ENCODE measurements at places on chromosomes 1 and 21. TPM values are rescaled to one million over a fixed set of nuclear protein-coding genes. Genes with fewer than 3 reads are reported as not detected.

DNA sequence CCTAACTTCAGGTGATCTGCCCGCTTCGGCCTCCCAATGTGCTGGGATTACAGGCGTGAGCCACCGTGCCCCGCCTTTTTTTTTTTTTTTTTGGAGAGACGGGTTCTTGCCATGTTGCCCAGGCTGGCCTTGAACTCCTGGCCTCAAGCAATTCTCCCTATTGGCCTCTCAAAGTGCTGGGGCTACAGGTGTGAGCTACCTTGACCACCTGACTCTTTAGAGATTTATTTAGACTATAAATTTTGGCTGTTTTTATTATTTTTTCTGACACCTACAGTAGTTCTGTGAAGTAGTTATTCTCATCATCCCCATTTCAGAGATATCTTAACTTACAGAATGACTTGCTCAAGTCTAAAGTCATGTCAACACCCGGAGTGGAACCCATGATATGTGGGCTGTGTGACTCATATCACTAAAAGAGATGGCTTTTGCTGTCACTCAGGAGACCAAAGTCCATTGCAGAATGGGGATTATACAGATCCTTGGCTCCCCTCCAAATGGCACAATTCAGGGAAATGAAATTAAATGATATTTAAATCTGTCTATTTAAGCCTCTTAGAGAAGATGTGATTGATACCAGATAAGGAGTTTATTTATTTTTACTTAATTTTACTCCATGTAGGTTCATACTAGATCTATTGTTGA lies 93.2 kb downstream of the CTH start:
- DNase-seq = no peak
- H3K4me3 ChIP-seq = no peak overlapping the region
- H3K36me3 ChIP-seq = no peaks in the 10 kb centered on the region
- H3K4me1 ChIP-seq = peaks cover 10% of the 10 kb centered on the region

- H3K4me1 ChIP-seq = peaks cover 7% of the 10 kb centered on the region
- no peak overlapping the region for H3K27ac ChIP-seq
- no peaks in the 10 kb centered on the region for H3K36me3 ChIP-seq
- no peak for DNase-seq
Measured at GRCh38 chr1:912740-913301, 10.9 kb upstream of the SAMD11 start.

GRCh38 chr1:9822490-9822889 lies 1.3 kb downstream of the CLSTN1 start:
- peaks cover 40% of the 10 kb centered on the region for H3K4me1 ChIP-seq
- DNase-seq = no peak
- H3K27ac ChIP-seq = peak overlapping the region; percentile 84
- peak overlapping the region; percentile 97 for H3K4me3 ChIP-seq
- peaks cover 6% of the 10 kb centered on the region for H3K36me3 ChIP-seq

GRCh38 chr1:9733160-9733789 lies 81.7 kb downstream of the PIK3CD start:
- no peak overlapping the region for H3K4me3 ChIP-seq
- peak overlapping the region; percentile 55 for H3K27ac ChIP-seq
- H3K36me3 ChIP-seq = peaks cover 48% of the 10 kb centered on the region
- no peaks in the 10 kb centered on the region for H3K27me3 ChIP-seq
- H3K4me1 ChIP-seq = peaks cover 46% of the 10 kb centered on the region
- DNase-seq = no peak

Gene RIPPLY3
- 0.10 TPM for total RNA-seq

All from activated T-helper 1 cell treated with anti-CD3 and anti-CD28 coated beads, Interleukin-12 subunit alpha, Interleukin-12 subunit beta, Interleukin-2, Interleukin-4 antibody, amounts not matched to agents 30 ng/mL and 10 ng/mL and 1 ng/mL, durations not matched to agents 14 hours and 24 hours and 36 hours (primary cell).